Stomach (tissue), 19 donors: ENCODE measurements at places on chromosomes 11 and 22. TPM values are rescaled to one million over a fixed set of nuclear protein-coding genes. Genes with fewer than 3 reads are reported as not detected.

The ST14 gene
- total RNA-seq: 43.9 TPM

- no peaks in the 10 kb centered on the region for H3K36me3 ChIP-seq
- no peak for DNase-seq
- H3K4me3 ChIP-seq: no peak overlapping the region
- H3K27me3 ChIP-seq: no peaks in the 10 kb centered on the region
- no peak overlapping the region for H3K27ac ChIP-seq
These were observed 1493.8 kb downstream of the LRRC4C start for GRCh38 chr11:39965701-39966100.

DNA sequence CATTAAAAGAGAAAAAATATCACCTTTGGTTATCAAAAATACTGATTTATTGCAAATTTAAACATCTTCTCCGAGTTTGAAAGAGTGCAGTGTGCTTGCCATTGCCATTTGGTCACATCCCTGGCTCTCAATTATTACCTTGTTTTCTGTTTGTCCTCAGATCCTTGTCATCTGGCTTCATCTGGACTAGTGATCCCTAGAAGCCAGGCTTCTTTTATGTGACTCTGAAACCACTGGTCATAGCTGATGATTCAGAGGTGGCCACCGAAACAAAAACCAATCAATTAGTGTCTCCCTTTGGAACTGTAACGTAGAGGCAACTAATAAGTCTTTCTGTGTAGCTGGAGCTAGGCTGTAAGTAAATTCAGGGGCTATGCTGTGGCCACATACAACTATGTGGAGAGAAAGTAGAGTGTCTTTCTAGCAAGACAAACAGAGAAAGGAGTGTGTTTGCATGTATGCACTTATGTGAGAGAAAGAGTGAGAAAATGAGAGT lies 237.9 kb downstream of the LUZP2 start:
- no peaks in the 10 kb centered on the region for H3K4me1 ChIP-seq
- no peaks in the 10 kb centered on the region for H3K27me3 ChIP-seq
- no peak for DNase-seq
- no peaks in the 10 kb centered on the region for H3K36me3 ChIP-seq
- no peak overlapping the region for H3K4me3 ChIP-seq

DNA sequence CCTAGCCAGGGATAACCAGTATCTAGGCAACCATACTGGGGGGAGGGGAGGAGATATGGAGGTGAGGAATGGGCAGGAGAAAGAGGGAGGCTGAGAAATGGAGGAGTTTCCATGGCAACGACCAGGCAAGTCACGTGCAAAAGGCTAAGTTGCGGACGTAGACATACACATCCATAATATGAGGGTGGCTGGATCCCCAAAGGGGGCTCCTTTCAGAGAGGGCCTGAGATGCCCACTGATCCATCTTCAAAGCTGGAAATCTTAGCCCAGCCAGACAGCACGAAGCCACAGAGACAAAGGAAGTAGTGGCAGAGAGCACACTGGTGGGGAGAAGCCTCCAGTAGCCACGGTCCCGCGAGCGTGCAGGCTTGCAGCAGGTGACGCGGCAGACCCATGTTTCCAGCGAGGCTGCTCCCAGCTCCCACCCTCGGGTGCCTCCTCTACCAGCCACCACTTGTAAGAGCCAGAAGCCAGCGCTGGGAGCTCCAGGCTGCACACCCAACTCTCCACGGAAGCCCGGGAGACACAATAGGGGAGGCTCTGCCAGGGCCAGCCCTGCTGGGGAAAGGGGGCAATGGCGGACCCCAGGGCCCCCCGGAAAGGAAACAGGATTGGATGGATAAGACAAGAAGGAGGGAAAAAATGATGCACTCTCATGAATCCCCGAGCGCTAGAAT lies 938 bp downstream of the FXYD6 start:
- peak; percentile 69 for DNase-seq
- H3K36me3 ChIP-seq: no peaks in the 10 kb centered on the region

GRCh38 chr22:36328635-36329253 lies 59.0 kb downstream of the MYH9 start:
- H3K4me3 ChIP-seq: no peak overlapping the region
- H3K36me3 ChIP-seq: peaks cover 38% of the 10 kb centered on the region
- peak; percentile 61 for DNase-seq
- peaks cover 100% of the 10 kb centered on the region for H3K4me1 ChIP-seq
- peak overlapping the region; percentile 81 for H3K27ac ChIP-seq

The ANO1 gene
- total RNA-seq: 5.2 TPM

GRCh38 chr11:4979036-4979435 lies 15.6 kb upstream of the OR51L1 start:
- H3K27me3 ChIP-seq: no peaks in the 10 kb centered on the region
- DNase-seq: no peak
- H3K4me1 ChIP-seq: peaks cover 14% of the 10 kb centered on the region
- H3K27ac ChIP-seq: no peak overlapping the region

GRCh38 chr11:86247608-86248007 lies 3.1 kb downstream of the EED start:
- no peak overlapping the region for H3K4me3 ChIP-seq
- no peaks in the 10 kb centered on the region for H3K27me3 ChIP-seq
- peaks cover 68% of the 10 kb centered on the region for H3K4me1 ChIP-seq
- peaks cover 13% of the 10 kb centered on the region for H3K36me3 ChIP-seq
- no peak for DNase-seq

- H3K36me3 ChIP-seq: no peaks in the 10 kb centered on the region
- no peak overlapping the region for H3K4me3 ChIP-seq
- peak overlapping the region; percentile 73 for H3K27ac ChIP-seq
- H3K4me1 ChIP-seq: peaks cover 44% of the 10 kb centered on the region
- no peaks in the 10 kb centered on the region for H3K27me3 ChIP-seq
These were observed 46.7 kb downstream of the PACS1 start for GRCh38 chr11:66116576-66117361.

DNA sequence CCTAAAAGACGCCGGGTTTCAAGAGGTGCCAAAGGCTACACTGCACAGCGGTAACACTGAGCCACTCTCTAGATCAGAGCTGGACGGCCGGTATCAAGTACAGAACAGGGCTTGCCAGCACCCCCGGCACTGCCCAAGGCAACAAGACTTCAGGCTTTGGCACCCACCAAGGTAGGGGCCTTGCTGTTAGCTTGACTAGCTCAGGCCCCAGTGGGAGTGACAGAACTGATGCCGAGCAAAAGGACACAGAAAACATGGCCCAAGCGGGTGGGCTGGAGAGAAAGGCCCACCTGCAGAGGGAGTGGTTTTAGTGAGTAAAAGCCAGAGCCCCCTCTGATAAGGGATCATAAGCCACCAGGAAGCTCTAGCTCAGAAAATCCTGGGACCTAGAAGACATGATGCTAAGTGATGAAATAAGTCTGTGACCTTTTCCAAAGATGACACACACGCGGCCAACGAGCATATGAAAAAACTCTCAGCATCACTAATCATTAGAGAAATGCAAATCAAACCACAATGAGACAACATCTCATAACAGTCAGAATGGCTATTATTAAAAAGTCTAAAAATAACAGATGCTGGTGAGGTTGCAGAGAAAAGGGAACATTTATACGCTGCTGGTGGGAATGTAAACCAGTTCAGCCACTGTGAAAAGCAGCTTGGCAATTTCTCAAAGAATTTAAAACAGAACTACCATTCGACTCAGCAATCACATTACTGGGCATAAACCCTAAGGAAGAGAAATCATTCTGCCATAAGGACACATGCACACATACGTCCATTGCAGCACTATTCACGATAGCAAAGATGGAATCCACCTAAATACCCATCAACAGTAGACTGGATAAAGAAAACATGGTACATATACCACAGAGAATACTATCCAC lies 12.9 kb downstream of the EHD1 start:
- peaks cover 90% of the 10 kb centered on the region for H3K4me1 ChIP-seq
- H3K36me3 ChIP-seq: peaks cover 11% of the 10 kb centered on the region
- H3K27ac ChIP-seq: peak overlapping the region; percentile 94
- H3K4me3 ChIP-seq: peak overlapping the region; percentile 1
- H3K27me3 ChIP-seq: no peaks in the 10 kb centered on the region
- no peak for DNase-seq

GRCh38 chr11:130609121-130610035 lies 160.9 kb downstream of the ADAMTS15 start:
- H3K4me1 ChIP-seq: peaks cover 9% of the 10 kb centered on the region
- H3K4me3 ChIP-seq: no peak overlapping the region
- peak overlapping the region; percentile 42 for H3K27ac ChIP-seq
- H3K36me3 ChIP-seq: no peaks in the 10 kb centered on the region
- no peaks in the 10 kb centered on the region for H3K27me3 ChIP-seq

The C22orf31 gene
- 0.55 TPM for total RNA-seq

DNA sequence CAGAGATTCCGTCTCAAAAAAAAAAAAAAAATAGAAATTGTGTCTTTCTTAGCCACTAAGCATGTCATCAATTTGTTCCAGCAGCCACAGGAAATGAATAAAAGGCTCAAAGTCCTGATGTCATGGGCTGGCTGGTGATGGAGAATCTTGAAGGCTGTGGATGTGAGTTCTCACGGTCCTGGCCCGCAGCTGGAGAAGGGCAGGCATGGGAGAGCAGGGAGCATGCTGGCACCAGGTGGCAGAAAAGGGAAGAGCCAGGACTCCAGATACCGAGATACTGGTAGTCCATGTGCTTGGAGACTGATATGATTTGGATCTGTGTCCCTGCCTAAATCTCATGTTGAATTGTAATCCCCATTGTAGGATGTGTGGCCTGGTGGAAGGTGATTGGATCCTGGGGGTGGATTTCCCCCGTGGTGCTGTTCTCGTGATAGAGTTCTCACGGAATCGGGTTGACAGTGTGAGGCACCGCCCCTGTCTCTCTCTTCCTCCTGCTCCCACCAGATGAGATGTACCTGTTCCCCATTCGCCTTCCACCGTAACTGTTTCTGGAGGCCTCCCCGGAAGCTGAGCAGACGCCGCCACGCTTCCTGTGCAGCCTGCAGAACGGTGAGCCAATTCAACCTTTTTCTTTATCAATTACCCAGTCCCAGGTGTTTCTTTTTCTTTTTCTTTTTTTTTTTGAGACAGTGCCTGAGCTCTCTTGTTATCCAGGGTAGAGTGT lies 18.1 kb downstream of the MRGPRD start:
- no peaks in the 10 kb centered on the region for H3K4me1 ChIP-seq
- H3K27ac ChIP-seq: no peak overlapping the region
- no peak overlapping the region for H3K4me3 ChIP-seq
- H3K36me3 ChIP-seq: no peaks in the 10 kb centered on the region
- DNase-seq: no peak

The EHF gene
- 113 TPM for total RNA-seq

The CD248 gene
- total RNA-seq: 6.8 TPM

DNA sequence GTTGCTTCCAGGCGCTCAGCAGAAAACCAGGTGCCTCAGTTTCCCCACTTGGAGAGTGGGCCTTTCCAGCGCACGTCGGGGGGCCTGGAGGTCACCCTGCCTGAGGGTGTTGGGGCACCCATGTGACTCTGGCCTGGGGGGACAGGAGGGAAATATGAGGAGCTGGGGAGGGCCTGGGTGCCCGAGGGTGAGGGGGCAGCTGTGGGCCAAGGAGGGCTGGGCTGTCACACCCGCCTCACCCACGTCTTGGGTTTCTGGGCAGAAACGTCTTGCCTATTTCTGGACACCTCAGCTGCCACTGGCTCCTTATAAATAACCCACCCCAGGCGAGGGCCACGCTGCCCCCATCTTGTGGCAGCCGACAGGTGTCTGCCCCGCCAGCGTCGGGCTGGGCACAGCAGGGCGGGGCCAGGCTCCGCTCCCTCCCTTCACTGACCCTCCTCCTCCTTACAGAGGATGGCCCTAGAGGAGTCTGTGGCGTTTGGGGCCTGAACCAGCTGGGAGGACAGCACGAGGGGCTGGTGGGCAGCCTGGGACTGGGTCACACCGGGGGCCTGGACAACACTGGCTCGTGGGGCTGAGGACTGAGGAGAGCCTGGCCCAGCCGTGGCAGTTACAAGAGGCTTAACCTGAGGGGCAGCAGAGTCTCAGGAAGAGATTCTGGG lies 1.5 kb downstream of the TNNT3 start:
- H3K36me3 ChIP-seq: no peaks in the 10 kb centered on the region
- H3K27me3 ChIP-seq: peaks cover 64% of the 10 kb centered on the region
- H3K4me3 ChIP-seq: no peak overlapping the region
- DNase-seq: no peak
- no peak overlapping the region for H3K27ac ChIP-seq

- H3K4me3 ChIP-seq: no peak overlapping the region
- no peaks in the 10 kb centered on the region for H3K36me3 ChIP-seq
- no peaks in the 10 kb centered on the region for H3K27me3 ChIP-seq
- no peaks in the 10 kb centered on the region for H3K4me1 ChIP-seq
- DNase-seq: no peak
- H3K27ac ChIP-seq: no peak overlapping the region
These were observed 75.4 kb upstream of the LINC01488 start for GRCh38 chr11:69406060-69406459.

- H3K36me3 ChIP-seq: peaks cover 82% of the 10 kb centered on the region
- H3K27ac ChIP-seq: no peak overlapping the region
- H3K4me1 ChIP-seq: no peaks in the 10 kb centered on the region
- DNase-seq: no peak
- H3K4me3 ChIP-seq: no peak overlapping the region
- no peaks in the 10 kb centered on the region for H3K27me3 ChIP-seq
These were observed 23.3 kb upstream of the CHRM4 start for GRCh38 chr11:46414879-46415278.

The BCO2 gene
- total RNA-seq: 0.89 TPM

GRCh38 chr22:43106302-43106701 lies 4.2 kb upstream of the BIK start:
- no peaks in the 10 kb centered on the region for H3K36me3 ChIP-seq
- H3K27me3 ChIP-seq: no peaks in the 10 kb centered on the region
- DNase-seq: no peak
- H3K27ac ChIP-seq: no peak overlapping the region
- no peak overlapping the region for H3K4me3 ChIP-seq
- H3K4me1 ChIP-seq: peaks cover 31% of the 10 kb centered on the region

The CPT1A gene
- total RNA-seq: 103 TPM

The JAML gene
- 21.4 TPM for total RNA-seq

DNA sequence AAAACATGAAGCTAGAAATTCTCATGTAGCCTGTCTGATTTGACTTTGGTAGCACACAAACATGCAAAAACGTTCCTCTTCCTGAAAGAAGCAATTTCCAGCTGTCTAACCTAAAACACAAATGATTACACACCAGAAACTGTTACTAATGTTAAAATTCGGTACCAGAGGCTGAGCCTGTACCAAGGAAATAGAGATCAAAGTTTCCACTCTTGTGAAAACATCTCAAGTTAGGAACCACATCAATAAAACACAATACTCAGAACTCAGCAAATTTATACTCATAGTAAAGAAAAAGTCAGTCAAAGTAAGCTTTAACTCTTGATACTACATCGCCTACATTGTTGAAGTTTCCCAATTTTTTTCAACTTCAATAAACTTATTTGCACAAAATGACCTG lies 107.8 kb downstream of the FCHSD2 start:
- H3K27ac ChIP-seq: no peak overlapping the region
- H3K4me1 ChIP-seq: peaks cover 16% of the 10 kb centered on the region
- H3K36me3 ChIP-seq: no peaks in the 10 kb centered on the region

GRCh38 chr11:2428322-2428795 lies 16.0 kb downstream of the TRPM5 start:
- H3K4me3 ChIP-seq: no peak overlapping the region
- H3K27ac ChIP-seq: no peak overlapping the region
- H3K4me1 ChIP-seq: peaks cover 8% of the 10 kb centered on the region
- DNase-seq: peak; percentile 90
- no peaks in the 10 kb centered on the region for H3K36me3 ChIP-seq

- H3K27ac ChIP-seq: peak within 1 kb of the TSS; percentile 94
- H3K36me3 ChIP-seq: peaks cover 59% of the 10 kb centered on the region
- H3K27me3 ChIP-seq: no peaks in the 10 kb centered on the region
- H3K4me1 ChIP-seq: peaks cover 76% of the 10 kb centered on the region
- DNase-seq: peak; percentile 47
- H3K4me3 ChIP-seq: peak within 1 kb of the TSS; percentile 54
These were observed at the start of gene TAGLN for GRCh38 chr11:117199053-117199915. Gene TAGLN (plus strand): TSS chr11:117199370. CDS start chr11:117203014, 3,644 bp downstream.

The ANGPTL5 gene
- total RNA-seq: not detected

The NCAPH2 gene
- total RNA-seq: 17.5 TPM
